Cardiac muscle cell (in vitro differentiated cells and primary cell): ENCODE measurements at places on chromosomes 11 and 22. TPM values are rescaled to one million over a fixed set of nuclear protein-coding genes. Genes with fewer than 3 reads are reported as not detected.

- DNase-seq = no peak
These were observed 232.0 kb downstream of the SOX6 start for GRCh38 chr11:16124390-16124789.

INTS4 gene
- 27.4 and 30.5 TPM in 2 replicates for total RNA-seq

DNA sequence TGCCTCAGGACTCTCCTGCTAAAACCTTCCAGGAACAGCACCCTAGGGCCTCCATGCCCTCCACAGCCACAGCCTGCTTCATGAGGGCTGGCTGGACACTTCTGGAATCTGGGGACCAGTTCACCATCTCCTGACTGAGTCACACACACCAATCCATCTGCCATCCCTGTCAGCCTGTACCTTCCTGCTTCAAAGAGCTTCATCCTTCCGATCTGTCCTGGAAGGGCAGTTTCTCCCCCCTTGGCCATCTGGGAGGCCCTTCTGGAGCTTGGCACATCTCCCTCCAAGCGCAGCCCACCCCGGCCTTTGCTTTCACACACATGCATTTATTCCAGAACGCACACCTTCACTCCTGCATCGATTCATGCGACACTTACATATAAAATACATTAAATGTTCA, 13.0 kb downstream of the APBB1 start:
- no peak for DNase-seq

KRTAP5-10 gene
- 0.14 TPM in 1 of 2 replicates, not detected in the other for total RNA-seq

DNA sequence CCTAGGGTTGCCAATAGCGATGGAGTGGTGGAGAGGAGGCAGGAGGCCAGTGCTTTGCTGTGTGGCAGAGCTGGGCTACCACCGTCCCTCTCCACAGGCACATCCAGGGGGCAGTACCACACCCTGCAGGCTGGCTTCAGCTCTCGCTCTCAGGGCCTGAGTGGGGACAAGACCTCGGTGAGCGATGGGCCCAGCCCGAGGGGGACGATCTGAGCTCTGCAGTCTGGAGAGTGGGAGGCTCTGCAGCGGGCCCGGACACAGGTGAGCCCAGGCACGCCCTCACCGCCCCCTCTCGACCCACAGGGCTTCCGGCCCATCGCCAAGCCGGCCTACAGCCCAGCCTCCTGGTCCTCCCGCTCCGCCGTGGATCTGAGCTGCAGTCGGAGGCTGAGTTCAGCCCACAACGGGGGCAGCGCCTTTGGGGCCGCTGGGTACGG, 2.5 kb downstream of the PKP3 start:
- DNase-seq = peak; percentile 42

- DNase-seq = no peak
These were observed 16.1 kb upstream of the TMEM123 start for GRCh38 chr11:102468616-102469195.

- no peak for DNase-seq
These were observed 27.2 kb upstream of the GLYATL1 start for GRCh38 chr11:58912124-58912523.

GRCh38 chr11:90134478-90135003, at the start of gene NAALAD2:
NAALAD2 (plus strand) TSS chr11:90134663; CDS start chr11:90134759, 96 bp downstream.
- DNase-seq = peak; percentile 80

HMOX1 gene
- total RNA-seq = 1.5 and 2.1 TPM in 2 replicates

- peak; percentile 11 for DNase-seq
These were observed 6.5 kb downstream of the MMP1 start for GRCh38 chr11:102791271-102792036.

DNA sequence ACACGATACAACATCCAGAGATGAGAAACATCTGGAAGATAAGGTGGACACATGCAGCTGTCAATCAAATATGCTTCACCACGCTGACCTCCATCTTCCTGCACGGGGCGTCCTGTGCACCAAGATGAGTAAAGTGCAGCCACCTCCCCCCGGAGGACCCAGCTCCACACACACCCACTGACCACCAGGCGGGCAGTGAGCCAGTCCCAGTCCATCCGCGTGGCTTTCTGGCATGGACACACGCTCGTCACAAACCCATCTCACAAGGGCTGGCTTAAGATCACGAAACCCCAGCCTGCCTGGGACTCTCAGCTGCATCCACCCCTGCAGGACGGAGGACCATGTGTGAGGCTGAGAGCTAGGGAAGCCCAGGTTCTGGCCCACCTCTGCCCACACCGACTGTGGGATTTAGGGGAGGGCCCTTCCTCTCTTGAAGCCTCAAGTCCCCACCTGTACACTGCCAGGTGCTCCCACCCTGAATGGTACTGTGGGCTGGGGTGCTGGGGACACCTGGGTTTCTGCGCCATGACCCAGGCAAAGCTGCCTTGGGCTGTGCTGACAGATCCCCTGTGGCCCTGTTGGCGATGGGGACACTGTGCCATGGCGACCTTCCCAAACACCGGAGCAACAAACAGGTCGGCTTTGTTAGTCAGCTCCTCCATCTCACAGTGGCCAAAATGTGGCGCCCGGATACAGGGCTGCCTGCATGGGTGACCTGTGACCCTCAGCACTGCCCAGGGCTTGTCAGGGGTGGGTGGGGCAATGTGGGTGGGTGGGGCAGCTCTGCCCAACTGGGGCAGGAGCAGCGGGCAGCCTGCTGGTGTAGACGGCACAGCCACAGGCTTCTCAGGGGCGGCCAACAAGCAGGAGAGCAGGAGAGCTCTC, 629.0 kb downstream of the TBC1D22A start:
- DNase-seq = no peak

PKDREJ gene
- 0.03 and 0.07 TPM in 2 replicates for total RNA-seq

DNA sequence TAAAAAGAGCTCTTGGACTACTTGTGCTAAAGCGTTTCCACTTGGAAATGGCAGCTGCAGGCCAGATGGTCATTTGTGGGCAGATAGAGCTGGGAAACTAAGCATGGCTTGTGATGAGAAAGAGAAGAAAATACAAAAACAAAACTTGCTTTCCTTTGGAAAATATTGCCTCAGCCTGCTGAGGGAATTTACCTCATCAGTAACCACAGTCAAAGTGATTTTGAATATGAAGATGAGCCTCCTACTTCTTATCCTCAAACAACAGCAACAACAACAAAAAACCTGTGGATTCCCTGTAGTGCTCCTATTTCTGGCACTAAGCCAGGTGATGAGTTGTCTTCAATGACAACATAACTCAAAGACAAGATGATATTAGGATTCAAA, 62.7 kb upstream of the FIBIN start:
- DNase-seq = no peak

DNA sequence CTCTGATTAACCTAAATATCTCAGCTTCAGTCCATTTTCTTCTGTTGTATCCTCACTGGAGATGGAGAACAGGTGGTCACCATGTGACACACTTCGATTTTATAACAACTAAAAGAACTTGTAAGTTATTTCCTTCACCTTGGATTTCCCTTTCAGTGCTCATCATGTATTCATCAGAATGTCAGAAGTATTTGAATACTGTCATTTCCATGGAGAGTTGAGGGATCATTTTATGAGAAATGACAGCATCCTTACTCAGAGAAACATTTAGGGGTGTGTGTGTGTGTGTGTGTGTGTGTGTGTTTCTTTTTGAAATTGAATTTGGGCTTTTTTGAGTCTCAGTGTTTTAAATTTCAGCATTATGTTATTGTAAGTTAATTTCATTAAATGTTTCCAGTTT, 205.8 kb downstream of the ARHGAP42 start:
- DNase-seq = no peak

DNA sequence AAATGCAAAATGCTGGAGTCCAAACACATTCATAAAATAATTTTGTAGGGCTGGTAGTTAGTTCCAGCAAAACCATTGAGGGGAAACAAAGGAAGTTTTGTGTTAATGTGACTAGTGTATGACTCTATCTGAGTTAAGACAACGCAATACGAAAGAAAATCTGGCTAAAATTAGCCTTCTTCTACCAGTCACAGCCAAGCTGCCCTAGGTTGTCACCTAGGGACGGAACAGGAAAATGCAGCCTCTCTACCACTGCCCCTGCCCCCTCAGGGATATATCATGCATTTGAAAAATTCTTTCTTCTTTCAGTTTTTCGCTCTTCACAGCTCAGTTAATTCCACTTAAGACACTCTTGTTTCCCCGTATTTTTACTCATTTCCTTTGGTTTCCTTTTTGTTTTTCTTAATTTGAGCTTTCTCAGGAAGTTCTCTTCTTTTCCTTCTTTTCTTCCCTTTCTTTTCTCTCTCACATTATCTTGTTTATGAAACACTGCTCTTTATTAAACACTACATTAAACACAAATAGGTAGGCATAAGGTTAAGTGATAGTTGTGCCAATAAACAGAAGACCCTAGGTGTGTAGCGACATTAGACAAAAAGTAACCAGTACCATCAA, 30.6 kb downstream of the KIRREL3 start:
- peak; percentile 40 for DNase-seq

DNA sequence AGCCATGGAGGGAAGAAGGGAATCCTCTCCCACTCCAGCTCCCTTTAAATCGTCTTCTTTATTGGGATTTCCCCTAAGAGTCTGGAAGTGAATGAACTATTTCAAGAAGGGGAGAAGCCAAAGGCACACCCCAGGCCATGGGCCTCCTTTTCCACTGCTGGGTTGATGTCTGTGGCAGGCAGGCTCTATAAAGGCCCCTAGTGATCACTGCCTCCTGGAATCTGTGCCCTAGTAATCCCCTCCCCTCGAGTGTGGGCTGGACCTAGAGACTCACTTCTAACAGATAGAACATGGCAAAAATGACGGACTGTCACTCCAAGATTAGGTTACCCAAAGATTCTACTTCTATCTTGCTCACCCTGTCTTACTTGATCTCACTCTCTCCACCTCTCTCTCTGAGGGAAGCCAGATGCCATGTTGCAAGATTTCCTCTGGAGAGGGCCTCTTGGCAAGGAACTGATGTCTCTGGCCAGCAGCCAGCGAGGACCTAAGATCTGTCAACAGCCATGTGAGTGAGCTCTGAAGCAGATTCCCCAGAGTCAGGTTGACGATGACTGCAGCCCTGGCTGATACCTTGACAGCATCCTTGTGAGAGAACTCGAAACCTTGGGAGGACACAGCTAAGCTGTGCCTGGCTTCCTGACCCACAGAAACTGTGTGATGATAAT, 444.8 kb downstream of the SOX6 start:
- DNase-seq = peak; percentile 74
